ENCODE measurements at places on chromosomes 4 and X.

DNA sequence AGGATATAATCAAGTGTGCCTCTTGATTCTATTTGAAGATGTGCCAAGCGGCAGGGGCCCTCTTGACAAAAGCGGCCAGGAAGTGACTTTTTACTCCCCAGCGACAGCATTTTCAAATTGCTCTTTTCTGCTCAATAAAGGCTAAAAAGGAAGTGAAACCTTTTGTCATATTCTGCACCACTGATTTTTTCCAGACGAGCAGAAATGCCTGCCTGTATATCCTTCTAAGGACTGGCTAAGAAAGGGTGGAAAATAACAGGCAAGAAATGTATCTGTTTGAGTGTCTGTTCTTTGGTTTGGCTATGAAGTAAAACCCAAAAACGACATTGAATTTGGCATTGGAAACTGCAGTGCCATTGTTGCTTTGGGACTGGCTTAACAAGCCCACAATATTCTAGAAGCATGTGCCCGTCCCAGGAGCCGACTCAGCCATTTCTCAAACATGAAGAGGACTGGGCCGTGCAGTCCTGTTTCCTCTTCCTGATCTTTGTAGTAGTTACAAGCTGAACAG lies 25.4 kb downstream of the TMSB4X start:
- DNase-seq = no peak

- DNase-seq = no peak
Observed at GRCh38 chr4:177177541-177178081, 132.1 kb upstream of the NEIL3 start.

DNA sequence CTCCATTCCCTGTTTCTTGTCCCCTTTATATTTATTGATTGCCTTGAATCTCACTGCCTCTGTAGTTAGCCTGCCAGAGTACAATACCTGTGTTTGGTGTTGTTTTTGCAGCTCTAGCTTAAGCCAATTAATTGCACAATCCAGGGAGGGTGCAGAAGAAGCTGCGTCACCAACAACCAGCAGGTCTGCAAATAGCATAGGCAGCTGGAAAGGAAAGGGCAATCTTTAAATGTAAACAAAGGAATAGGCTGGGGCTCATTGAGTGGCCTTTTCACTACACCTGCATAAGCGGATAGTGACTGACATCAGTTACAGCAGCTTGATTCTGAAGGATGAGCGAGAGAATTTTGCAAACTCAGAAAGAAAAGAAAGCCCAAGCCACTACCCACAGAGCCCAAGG lies 106.8 kb upstream of the RAI2 start:
- DNase-seq = no peak

DNA sequence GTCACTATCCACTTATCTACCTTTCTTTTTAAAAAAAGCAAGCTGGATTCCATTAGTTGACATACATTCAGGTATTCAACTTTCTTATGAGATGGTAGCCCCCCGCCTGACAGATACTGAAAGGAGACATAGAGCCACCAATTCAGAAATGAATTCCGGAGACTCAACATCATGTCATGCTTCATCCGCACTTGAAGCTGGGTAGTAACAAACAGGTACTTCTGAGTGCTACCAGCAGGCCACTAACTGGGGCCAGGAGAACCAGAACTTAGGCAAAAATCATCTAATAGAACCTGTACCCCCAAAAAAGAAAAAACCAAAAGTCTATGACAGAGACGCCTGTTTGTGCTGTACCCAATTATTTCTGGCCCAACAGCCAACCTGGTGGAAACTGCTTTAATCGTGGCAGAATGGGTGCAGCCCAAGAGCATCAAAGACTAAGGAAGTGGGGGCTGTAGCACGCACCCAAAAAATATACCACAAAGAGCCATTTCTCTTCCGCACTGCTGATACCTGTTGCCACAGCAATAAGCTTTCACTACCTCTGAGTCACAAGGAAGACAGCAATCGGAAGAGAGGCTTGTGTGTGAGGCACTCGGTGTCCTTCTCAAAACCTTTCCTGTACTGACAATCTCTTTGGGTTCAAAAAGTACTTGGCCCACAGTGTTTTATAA lies 84.8 kb downstream of the AFAP1 start:
- no peak for DNase-seq

- DNase-seq = no peak
Observed at GRCh38 chrX:45134775-45135174, 65.9 kb downstream of the DIPK2B start.

DNA sequence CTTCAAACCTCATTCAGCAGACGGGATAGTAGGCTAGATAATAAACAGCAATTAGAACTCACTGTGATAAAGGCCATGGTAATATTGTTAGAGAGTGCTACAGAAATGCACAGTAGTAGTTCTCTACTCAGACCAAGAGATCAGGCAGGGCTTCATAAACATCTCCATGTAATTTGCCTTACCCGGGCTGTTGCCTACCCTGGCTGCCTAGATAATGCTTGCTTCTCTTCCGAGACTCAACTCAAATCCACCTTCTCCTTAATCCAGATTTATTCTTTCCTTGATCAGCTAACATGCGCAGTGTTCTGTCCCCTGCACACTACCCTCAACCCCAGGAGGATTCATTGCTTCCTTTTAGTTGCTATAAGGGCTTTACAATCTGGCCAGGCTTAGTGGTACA lies 21.8 kb downstream of the ANK2 start:
- DNase-seq = no peak

DNA sequence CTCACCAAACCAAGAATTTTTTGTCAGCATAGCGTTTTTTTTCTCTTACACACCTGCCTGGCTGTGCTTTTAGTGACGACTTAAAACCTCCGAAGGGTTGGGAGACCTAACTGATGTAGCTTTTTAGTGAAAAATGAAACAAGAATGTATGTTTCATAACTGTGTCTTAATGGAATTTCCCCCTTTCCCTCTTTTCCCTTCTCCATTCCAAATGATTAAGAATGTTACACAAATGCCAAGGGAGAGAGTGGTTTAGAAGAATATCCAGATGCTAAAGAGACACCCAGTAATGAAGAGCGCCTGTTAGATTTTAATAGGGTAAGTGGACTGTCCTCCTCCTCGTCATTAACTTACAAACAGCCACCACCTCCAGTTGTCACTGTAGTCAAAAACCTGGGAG lies 33.2 kb upstream of the TBC1D14 start:
- DNase-seq = no peak

DNA sequence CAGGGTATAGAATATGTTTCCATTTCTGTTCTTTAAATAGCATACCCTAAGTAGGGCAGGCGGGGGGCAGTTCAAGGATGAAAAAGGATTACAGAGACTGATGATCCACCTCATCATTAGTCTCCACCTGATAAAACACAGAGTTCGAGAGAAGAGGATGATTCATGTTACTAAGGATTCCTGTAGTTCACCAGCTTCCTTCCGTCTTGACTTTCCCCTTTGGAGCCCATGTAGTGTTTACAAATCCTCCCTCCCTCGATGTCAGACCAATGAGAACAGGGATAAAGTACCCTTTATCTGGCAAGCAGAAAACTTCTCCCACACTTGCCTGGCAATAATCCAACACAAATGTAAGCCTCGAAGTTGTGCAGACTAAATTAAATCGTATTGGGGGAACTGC lies 526.3 kb upstream of the FAM241A start:
- DNase-seq = no peak

DNA sequence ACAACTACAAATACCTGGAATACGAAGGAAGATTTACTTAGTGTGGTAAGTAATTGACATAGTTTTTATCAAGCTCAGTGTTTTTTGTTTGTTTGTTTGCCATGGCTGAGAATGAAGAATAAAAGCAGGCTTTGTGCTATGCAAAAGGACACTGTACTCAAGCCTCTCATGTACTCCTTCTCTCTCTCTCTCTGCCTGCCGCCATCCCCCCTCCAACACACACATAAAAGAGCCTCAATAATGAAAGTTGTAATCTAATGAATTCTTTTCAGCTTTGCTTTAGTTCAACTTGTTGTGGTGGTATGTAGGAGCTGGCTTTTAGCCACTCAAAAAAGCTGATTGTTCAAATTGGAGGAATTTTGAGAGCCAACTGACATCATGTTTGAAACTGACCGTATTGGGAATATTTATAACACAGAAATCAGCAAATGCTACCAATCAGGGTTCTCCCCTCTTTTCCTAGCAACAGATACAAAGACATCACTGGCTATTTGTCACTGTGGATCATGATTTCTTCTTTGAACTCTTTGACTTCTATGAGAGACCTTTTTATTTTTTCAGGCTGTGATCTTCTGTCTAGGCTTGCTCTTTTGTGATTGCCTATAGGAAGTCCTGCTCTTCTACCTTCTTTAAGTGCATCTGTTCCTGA lies 1148.8 kb downstream of the RAPGEF2 start:
- no peak for DNase-seq

- DNase-seq = no peak
Observed at GRCh38 chrX:153886915-153887314, 942 bp upstream of the L1CAM start.

DNA sequence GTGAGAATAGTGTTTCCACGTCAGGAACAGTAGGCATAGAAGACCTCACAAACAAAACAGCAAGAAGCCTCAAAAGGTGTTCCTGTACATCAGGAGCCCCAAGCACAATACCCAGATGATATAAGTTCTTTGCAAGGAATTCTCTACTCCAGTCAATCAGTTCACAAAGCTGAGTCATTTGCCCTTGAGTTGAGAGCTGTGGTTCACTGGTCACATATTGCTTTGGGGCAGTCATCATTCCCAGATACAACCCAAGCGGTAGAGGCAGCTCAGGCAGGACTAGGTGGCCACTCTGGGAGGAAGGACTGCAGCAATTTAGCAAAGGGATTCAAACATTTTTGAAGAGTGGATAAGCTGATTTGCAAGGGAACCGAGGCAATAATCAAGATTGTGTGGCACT lies 551.5 kb upstream of the ZFP42 start:
- DNase-seq = no peak

GRCh38 chr4:146343199-146343598 lies 128.9 kb downstream of the REELD1 start:
- no peak for DNase-seq

All from breast epithelium (tissue), 4 donors.